Right lobe of liver (tissue), 6 donors: ENCODE measurements at places on chromosomes 3 and 15. TPM values are rescaled to one million over a fixed set of nuclear protein-coding genes. Genes with fewer than 3 reads are reported as not detected.

SLC51A gene
- 121 TPM for total RNA-seq

TMC3 gene
- total RNA-seq: not detected

MCTP2 gene
- 5.3 TPM for total RNA-seq

DOCK3 gene
- not detected for total RNA-seq

FOXL2NB gene
- not detected for total RNA-seq

FOXB1 gene
- not detected for total RNA-seq

DNA sequence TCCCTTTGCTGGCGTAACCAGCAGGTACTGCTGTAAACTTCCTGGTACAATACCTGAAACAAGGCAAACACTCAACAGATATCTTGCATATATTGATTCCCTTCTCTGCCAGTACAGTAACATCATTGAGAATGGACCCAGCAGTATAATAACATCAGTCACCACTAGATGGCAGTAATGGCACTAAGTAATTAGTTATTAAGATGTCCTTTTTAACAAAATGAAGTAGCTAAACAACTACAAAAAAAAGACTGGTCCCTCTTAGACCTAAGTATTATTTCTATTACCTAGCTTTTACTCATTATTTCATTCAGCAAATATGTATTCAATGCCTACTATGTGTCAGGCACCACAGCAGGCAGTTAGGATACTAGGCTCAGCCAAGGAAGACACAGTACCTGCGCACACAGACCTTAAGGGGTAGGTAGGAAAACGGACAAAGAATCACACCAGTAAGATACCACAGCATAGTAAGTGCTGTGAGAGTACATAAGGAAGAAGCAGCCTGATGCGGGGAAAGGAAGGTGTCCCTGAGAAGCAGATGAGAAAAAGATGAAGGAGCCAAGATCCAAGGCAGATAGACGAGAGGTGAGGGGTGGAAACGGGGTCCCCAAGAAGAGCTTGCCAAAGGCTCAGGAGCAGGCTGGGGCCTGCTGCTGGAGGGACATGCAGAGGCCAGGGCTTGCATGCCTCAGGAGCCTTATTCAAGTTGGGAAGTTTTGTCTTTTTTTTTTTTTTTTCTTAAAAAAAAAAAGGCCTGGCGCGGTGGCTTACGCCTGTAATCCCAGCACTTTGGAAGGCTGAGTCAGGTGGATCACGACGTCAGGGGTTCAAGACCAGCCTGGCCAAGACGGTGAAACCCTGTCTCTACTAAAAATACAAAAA, 102.7 kb upstream of the CHD2 start:
- no peak overlapping the region for H3K27ac ChIP-seq
- H3K27me3 ChIP-seq: no peaks in the 10 kb centered on the region
- H3K36me3 ChIP-seq: no peaks in the 10 kb centered on the region
- no peak overlapping the region for H3K4me3 ChIP-seq
- H3K4me1 ChIP-seq: no peaks in the 10 kb centered on the region

DNA sequence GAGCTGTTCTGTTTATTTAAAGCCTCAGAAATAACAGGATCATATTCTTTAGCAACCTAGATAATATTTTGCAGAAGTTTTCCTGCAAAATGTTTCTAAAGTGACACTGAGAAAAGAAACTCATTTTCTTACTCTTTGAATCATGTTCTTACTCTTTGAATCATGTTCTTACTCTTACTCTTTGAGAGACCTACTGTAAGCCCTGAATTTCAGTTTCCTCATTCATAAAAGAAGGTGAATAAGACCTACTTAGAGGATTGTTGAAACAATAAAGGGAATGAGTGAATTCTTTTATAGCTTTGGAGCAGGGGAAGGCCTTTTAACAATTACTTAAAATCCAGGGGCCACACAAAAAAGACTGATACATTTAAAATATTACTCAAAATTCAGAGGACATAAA, 221.7 kb upstream of the CMC1 start:
- no peak overlapping the region for H3K4me3 ChIP-seq
- no peak overlapping the region for H3K27ac ChIP-seq
- no peak for DNase-seq
- H3K36me3 ChIP-seq: no peaks in the 10 kb centered on the region
- H3K4me1 ChIP-seq: no peaks in the 10 kb centered on the region
- no peaks in the 10 kb centered on the region for H3K27me3 ChIP-seq

- DNase-seq: no peak
- H3K36me3 ChIP-seq: no peaks in the 10 kb centered on the region
- no peaks in the 10 kb centered on the region for H3K27me3 ChIP-seq
- H3K4me1 ChIP-seq: no peaks in the 10 kb centered on the region
- no peak overlapping the region for H3K4me3 ChIP-seq
Measured at GRCh38 chr3:114221165-114221880, 16.1 kb downstream of the ZNF80 start.

DNA sequence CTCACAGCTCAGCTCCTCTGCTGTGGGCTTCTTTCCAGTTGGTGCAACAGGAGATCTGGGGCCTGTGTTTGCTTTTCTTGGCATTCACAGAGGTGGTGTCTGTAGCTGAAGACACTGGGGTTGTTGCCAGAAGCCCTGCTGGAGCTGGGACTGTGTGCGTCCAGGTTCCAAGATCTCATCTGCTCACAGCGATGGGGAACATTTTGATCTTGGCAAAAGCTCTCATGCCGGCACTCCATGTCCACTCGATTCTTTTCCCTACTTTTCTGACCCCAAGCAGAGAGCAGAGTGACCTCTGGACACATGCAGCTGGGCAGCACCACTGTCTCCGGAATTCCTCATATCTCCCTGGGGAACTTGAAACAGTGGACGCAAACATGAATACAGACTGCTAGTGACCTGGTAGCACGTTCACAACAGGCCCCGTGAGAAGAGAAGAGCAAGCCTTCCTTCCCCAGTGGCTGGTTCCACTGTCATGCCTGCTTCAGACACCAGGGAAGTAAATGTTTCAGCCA, 36.1 kb upstream of the MECOM start:
- no peaks in the 10 kb centered on the region for H3K27me3 ChIP-seq
- H3K36me3 ChIP-seq: no peaks in the 10 kb centered on the region
- H3K4me3 ChIP-seq: no peak overlapping the region
- no peaks in the 10 kb centered on the region for H3K4me1 ChIP-seq
- H3K27ac ChIP-seq: no peak overlapping the region

DNA sequence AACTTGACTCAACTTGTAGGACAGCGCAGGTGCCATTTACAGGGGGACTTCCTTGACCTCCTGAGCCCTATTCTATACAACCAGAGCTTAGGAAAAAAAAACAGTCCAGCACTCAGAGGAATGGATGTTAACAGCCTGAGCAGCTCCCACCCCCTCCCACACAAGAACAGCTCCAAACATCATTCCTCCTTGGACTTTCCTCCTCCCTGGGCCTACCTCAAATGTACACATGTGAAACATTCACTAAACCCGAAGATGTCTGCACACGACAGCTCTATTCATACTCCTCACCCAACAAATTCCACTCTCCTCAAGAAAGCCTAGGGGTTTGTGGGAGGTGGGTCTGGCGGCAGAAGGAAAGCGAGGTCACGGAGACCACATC, 503 bp upstream of the ATRIP start:
- H3K27ac ChIP-seq: peak overlapping the region; percentile 84
- no peaks in the 10 kb centered on the region for H3K27me3 ChIP-seq
- no peak for DNase-seq
- no peaks in the 10 kb centered on the region for H3K36me3 ChIP-seq

DNA sequence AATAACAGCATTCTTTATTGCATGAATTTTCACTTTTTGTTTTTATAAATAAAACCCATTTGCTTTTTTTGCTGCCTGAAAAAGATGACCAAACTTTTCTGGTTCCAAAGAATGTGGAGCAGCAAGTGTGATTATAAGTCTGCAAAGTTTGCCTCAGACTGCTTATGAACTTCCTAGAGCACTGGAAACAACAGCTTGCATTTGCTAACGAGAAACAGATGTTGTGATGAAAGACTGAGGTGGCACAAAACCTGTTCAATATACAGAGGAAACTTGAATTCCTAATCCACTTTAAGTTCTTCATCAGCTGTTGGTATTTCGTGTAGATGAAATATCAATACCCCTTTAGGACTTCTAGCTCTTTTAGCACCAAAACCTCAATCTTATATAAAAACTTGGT, 9.3 kb downstream of the ZPLD1 start:
- H3K4me1 ChIP-seq: no peaks in the 10 kb centered on the region
- no peaks in the 10 kb centered on the region for H3K36me3 ChIP-seq
- H3K4me3 ChIP-seq: no peak overlapping the region
- no peak overlapping the region for H3K27ac ChIP-seq

- H3K4me1 ChIP-seq: no peaks in the 10 kb centered on the region
Measured at GRCh38 chr15:74180881-74181602, 7.5 kb downstream of the ISLR start.

GRCh38 chr3:133599280-133599679, 25.8 kb downstream of the CDV3 start:
- no peaks in the 10 kb centered on the region for H3K36me3 ChIP-seq
- H3K4me1 ChIP-seq: no peaks in the 10 kb centered on the region
- no peak overlapping the region for H3K4me3 ChIP-seq
- DNase-seq: no peak
- H3K27ac ChIP-seq: no peak overlapping the region

DNA sequence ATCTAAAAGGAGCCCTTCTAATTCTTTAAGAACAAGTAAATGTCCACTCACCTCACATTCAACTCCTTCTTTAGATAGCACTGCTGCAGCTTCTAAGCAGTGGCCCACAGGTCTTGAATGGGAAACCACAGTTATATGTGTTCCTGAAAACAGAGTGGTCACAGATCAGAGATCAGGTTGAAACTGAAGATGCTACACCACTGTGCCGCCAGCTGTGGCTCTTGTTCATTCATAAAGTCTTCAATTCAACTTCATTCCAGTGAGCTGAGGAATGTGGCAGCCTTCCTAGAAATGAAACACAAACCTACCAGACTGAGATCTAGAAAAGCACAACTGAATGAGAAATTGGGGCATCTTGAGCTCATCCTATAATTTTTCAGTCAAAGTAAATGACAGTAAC, 4.0 kb downstream of the PDHB start:
- H3K27ac ChIP-seq: no peak overlapping the region
- peaks cover 51% of the 10 kb centered on the region for H3K36me3 ChIP-seq
- DNase-seq: no peak
- no peaks in the 10 kb centered on the region for H3K27me3 ChIP-seq

- peaks cover 19% of the 10 kb centered on the region for H3K4me1 ChIP-seq
- H3K27me3 ChIP-seq: no peaks in the 10 kb centered on the region
- H3K4me3 ChIP-seq: peak overlapping the region; percentile 86
Measured at GRCh38 chr3:23203708-23204330, 692 bp downstream of the UBE2E2 start.

DNA sequence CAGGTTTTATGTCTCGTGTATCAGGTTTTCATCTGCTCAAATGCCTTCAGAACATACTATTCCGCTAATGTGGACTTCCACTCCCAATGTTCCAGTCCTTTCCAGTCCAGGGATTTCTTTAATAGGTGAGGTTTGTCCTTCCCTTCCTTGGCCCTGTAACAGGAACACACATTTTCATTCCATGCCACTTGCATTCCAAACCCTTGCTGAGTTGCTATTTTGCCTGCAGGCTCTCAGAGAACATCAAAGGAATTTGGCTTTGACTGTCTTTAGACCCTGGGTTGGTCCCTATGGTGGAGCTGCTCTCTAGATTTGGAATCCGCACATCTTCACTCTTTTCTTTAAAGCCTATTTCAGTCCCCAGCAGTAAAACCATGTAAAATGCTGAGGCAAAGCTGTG, 12.3 kb upstream of the ALCAM start:
- DNase-seq: no peak
- no peaks in the 10 kb centered on the region for H3K27me3 ChIP-seq
- no peak overlapping the region for H3K4me3 ChIP-seq
- no peaks in the 10 kb centered on the region for H3K4me1 ChIP-seq
- no peaks in the 10 kb centered on the region for H3K36me3 ChIP-seq

DNA sequence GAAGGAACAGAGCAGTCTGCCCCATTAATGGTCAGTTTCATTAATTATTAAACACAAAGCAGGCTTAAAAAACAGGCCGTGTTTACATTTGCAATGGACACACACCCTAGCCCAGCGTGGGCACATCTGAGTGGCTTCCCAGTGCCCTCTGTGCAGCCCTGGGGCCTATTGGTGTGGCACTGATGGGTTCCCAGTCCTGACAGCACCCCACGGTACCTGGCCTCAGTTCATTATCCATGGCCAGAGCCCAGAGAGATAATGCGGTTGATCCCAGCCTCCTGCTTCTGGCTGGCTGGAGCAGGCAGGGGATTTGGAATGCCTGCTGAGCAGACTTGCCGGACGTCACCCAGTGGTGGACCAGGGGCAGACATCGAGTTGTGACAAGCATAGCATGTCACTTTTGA, 110.5 kb upstream of the ABHD17C start:
- H3K36me3 ChIP-seq: no peaks in the 10 kb centered on the region
- DNase-seq: peak; percentile 88
- H3K27ac ChIP-seq: no peak overlapping the region
- no peak overlapping the region for H3K4me3 ChIP-seq
- H3K27me3 ChIP-seq: no peaks in the 10 kb centered on the region
- no peaks in the 10 kb centered on the region for H3K4me1 ChIP-seq

- H3K27ac ChIP-seq: no peak overlapping the region
- no peaks in the 10 kb centered on the region for H3K36me3 ChIP-seq
- no peak overlapping the region for H3K4me3 ChIP-seq
- DNase-seq: no peak
- peaks cover 7% of the 10 kb centered on the region for H3K27me3 ChIP-seq
- peaks cover 3% of the 10 kb centered on the region for H3K4me1 ChIP-seq
Measured at GRCh38 chr15:65416845-65417416, 5.8 kb downstream of the IGDCC4 start.
